ENCODE measurements at places on chromosomes 4 and X.

- DNase-seq: no peak
These were observed 2064.1 kb upstream of the TENM3 start for GRCh38 chr4:180179146-180179545.

DNA sequence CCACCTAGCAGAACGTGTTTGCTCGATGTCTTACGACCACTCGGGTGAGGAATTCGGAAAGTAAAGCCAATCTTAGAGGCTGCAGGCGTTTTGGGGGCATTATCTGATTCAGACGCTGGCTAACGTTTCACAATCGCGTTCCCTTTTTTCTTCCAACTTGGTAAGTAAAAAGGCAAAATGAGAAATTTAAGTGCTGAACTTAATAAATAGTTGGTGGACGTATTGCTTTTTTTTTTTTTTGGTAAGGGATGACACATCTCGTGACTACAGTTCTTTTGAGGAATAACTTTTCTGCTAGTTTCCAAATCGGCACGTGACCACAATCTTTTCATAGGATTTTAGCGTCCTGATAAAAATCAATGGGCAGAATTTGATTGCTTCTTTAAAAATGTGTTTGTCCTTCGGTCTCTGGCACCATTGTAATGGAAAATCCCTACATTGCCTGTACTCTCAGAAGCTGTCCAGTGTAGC is 848 bp downstream of the RAB9A start:
- no peak for DNase-seq

DNA sequence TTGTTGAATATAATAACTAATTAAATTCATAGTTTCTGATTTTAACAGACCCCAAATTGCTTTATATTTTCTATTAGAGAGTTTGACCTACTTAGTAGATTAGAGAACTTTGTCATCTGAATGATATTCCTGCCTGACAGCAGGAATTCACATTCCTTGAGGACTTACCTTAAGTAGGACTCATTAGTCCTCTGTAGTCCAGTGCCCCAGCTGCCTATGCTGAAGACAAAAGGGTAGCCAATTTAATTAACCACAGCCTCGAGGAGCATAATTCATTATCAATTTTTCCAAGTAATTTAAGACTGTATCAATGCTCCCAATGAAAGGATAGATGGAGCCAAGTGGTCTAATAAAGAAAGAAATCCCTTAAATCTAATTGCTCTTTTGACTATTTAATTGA is 1405.0 kb upstream of the IGFBP7 start:
- no peak for DNase-seq

DNA sequence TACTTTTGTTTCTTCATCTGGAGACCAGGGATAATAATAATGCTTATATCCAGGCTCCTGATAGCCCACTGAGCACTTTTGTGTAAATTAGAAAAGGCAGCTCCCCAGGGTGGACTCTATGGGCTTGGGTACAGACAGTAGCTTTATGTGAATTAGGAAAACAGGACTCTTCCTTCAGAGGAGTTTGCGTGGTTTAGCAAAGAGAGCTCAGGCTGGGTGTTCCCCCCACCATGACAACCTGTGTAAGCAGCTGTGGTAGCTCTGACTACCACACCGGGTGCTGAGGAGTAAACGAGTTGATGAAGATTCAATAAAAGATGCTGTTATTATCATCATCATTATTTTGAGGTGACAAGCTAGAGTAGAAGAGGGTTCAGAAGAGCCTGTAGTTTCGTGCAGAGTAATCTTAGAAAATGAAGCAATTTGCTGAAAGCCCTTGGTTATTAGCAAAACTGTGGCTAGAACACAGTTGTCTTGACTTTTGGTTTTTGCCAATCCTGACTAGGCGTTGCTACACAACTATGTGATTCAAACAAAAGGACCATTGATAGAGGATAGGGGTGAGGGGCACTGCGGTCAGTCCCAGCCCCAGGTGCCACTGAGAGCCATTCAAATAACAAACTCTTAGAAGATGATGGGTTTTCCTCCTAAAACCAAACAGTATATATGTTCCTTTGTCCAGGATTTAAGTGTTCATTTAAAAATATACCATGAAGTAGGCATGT is 60.6 kb upstream of the LIMCH1 start:
- DNase-seq: no peak

DNA sequence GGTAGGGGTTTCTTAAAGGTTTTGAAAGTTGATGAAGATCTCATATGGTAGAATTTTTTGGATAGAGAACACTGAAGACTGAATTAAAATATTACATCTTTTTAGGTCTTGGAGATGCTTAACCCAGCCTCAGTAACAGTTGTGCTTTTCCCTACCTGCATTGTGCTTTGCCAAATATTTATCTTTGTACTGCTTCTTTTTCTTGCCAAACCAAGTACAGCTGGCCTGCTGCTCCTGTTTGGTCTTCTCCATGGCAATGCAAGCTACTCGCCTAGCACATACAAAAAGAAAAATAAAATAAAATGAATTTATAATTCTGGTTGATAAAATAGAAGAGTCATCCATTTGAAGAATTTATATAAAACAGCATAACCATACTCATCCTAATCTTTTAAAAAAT is 95.4 kb downstream of the NYX start:
- no peak for DNase-seq

DNA sequence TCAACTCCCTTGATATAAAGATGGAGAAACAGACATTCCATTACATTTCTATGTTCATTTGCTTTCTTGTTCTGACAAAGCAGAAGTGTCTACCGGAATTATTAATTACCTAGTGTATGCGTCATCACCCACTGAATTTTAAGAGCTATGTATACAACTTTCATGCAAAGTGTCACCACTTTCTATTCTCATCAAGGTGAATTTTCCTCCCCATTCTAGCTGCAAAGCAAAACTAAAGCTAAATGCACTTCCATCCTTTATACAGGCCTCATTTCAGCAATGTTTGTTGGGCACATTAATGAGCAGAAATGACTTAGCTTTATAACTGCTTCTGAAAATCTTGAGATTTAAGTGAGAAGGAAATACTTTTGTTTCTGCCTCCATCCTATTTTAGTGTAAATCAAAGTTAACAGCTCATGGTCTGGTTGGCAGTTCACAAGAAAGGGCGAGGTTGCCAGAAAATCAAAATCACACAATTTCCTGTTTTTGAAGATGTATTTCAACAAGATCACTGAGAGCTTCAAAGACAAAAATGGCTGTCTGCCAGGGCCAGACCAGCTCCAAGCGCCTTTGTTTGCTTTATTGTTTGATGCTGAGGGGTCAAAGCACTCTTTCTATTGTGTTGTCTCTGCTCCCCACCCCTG is 7.2 kb upstream of the FAM9C start:
- DNase-seq: peak; percentile 50

DNA sequence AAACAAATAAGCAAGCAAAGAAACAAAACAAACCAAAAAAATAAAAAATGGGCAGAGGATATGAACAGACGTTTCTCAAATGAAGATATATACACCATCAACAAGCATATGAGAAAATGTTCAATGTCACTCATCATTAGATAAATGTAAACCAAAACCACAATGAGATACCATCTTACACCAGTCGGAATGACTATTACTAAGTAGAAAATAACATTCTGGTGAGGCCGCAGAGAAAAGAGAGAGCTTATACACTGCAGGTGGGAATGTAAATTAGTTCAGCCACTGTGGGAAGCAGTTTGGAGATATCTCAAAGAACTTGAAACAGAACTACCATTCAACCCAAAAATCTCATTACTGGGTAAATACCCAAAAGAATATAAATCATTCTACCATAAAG is 321.0 kb upstream of the SLIT2 start:
- no peak for DNase-seq

DNA sequence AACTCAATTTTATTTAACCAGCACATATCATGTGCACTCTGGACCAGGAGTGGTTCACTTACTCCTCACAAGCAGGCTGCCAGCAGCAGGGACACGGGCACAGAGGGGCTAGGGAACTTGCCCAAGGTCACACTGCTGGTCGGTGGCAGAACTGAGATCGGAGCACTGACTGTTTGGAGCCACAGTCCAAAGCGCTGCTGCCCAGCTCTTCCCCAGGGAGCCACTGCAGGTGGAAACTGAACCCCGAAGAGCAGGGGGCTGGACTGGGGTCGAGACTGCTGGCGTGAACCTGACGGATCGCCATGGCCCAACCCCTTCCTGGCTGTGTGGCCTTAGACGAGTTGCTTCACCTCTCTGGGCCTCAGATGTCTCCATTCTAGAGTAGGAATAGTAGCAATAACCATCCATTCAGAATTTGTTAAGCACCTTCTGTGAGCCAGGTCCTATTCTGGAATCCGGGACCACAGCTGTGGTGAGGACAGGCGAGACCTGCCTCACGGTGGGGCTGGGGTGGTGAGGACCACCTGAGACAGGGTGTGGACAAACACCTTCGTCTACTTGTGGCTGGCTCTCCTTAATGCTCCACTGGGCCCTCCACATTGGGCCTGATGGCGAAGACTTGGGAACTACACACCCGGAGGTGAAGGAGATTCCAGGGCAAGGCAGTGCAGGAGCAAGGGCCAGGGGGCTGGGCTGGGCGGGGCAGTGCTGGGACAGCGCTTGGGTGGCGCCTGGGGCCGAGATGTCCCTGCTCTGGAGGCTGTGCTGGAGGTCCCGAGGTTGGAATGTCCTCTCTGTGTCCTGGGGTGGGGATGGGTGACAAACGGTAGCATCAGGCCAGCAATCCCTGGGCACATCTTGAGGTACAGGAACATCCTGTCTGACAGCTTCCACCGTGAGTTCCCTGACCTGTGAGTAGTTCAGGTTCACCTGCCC is 32.0 kb upstream of the KIAA0232 start:
- no peak for DNase-seq

DNA sequence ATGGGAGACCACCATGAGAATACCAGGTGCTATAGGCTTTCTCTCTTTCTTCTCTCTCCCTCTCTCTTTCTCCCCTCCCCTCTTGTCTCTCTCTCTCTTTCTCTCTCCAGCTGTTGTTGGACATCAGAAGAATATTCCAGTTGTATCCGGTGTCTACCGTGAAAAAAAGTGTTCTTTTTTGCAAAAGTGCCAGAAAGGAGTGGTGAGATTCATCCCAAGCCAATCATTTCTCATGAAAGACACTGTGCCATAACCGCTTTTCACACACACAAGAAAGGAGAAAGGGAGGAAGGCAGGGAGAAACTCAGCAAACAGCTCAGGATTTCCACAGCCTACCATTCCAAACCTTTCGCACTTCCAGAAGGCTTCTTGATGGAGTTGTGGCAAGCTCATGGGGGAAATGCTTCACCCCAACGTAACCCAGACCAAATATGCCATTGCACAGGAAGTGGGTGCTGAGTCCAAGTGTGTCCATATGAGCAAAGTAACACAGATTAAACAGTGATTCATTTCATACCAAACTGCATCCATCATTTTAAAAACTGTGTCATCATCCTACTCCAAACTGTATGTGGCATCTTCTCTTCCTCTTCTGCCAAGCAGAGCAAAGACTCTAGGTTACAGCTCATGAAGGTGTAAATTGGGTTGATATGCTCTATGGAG is 224.0 kb downstream of the APBB2 start:
- DNase-seq: no peak

- no peak for DNase-seq
These were observed 21.2 kb downstream of the CCDC160 start for GRCh38 chrX:134258202-134258601.

- no peak for DNase-seq
These were observed 71.7 kb upstream of the BCOR start for GRCh38 chrX:40169193-40170101.

DNA sequence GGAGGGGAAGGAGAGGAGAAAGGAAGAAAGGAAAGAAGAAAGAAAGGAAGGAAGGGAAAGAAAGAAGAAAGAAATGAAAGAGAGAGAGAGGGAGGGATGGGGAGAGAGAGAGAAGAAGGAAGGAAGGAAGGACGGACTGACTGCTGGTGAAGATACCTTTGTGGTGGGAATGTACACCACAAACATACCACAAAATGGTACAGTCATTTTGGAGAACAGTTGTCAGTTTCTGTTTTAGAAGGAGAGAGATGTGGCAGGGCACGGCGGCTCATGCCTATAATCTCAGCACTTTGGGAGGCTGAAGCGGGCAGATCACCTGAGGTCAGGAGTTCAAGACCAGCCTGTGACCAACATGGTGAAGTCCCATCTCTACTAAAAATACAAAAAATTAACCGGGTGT is 40.0 kb upstream of the SHISA3 start:
- no peak for DNase-seq

- DNase-seq: no peak
These were observed 505.1 kb downstream of the PPARGC1A start for GRCh38 chr4:23384741-23385140.

GRCh38 chrX:118698516-118699170 is 28.8 kb upstream of the IL13RA1 start:
- DNase-seq: no peak

DNA sequence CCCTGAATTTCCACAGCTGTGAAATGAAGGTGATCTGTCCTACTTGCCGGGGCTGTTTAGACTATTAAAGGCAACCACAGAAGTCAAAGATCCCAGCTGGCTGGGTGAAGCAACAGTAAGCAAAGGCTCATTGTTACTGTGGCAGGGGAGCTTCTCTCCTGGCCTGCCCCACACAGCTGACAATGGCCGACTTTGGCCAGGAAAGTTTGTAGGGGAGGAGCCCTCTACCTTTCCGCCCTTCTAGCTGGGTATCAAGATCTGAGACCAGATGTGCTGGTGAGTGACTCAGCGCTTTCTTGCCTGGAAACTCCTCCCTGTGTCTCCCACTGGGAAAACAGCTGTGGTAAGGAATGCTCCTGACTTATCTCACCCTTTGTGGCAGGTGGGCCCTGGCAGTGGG is 21.1 kb downstream of the RASSF6 start:
- no peak for DNase-seq

DNA sequence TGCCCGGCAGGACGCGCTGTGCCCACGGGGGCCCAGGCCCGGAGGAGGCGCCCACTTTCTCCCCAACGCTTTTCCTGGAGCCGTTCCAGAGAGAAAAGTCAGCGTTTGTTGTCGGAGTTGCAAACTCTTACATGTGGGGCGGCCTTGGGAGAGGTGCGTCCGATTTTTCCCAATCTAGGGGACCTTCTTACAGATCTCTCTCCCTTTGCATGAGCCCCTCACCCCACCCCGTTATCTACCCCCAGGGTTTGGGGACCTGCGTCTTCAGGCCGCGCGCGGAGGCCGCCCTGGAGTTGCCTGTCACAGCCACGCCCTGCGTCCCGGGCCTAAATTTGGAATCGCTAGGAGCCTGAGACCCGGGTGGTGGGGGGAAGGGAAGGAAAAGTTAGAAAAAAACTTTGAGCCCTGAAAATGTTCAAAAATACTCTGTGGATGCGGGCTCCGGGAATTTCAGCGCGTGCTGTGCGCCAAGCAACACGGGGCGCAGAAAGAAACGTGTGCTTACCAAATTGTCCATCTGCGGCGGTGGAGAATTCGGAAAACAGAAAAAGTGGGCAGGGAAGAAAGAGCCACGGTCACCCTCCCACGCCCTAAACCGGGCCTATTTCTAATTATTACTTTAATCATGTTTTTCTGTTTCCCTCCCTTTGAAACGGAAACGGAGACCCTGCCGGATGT is 587 bp downstream of the CD99 start:
- DNase-seq: no peak

DNA sequence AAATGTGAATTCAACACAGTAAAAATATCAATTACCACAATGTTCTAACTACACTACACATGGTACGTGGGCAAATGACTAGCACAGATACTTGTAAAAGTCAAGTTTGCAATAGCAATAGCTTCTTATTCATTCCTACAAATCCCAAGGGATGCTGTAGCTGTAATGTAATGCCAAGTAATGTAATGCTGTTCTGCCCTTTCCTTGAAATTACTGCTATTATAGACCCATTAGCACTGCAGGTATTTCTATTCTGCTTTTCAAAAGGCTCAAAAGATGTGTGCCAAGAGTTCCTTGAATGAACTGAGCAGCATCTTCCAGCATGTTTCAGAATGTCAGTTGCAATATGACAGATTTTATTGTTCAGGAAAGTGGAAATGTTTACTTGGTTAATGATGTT is 129.9 kb upstream of the BANK1 start:
- no peak for DNase-seq
